BJ (cell line): ENCODE measurements at places on chromosomes 12 and 14.

- DNase-seq, result no peak
Observed at GRCh38 chr12:7130701-7131501, 730 bp downstream of the CLSTN3 start.

GRCh38 chr12:28689398-28690175 lies 459.5 kb upstream of the FAR2 start:
- DNase-seq, result no peak

DNA sequence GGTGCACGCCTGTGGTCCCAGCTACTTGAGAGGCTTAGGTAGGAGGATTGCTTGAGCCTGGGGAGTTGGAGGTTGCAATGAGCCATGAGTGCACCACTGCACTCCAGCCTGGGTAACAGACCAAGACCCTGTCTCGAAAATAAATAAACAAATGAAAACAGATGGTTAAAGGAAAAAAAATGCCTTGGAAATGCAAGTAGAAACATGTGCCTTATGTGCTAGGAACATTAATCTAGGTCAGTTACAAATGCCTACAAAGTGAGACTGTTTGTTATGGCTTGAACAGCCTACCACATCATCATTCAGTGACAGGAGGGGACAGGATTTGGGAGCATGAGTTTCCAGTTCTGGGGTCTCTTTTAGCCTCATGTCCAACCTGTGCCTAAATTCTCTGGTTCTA lies 52.4 kb upstream of the BCAT1 start:
- DNase-seq, result no peak

- no peak for DNase-seq
Observed at GRCh38 chr12:100024974-100025555, 40.3 kb upstream of the ANKS1B start.

DNA sequence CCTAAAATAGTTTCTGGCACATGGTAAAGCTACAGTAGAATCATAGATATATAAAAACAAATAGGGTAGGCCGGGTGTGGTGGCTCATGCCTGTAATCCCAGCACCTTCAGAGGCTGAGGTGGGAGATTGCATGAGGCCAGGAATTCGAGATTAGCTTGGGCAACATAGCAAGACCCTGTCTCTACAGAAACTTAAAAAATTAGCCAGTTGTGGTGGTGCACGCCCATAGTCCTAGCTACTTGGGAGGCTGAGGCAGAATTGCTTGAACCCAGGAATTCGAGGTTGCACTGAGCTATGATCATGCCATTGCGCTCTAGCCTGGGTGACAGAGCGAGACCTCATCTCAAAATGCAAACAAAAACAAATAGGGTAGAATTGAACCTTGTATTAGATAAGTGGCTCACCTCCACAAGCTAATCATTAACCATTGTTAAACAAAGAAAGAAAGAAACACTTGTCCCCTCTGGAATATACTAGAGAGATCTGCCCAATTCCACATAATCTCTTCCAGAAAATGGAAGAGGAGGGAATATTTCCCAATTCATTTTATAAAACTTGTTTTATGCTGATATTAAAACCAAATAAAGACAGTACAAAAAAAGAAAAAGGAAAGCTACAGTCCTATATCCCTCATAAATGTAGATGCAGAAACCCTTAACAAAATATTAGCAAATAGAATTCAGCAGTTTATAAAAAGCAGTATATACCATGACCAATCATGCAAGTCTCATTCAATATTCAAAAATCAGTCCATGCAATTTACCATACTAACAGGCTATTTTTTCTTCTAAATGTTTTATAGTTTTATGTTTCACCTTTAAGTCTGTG lies 22.7 kb upstream of the DHRS2 start:
- DNase-seq, result no peak

DNA sequence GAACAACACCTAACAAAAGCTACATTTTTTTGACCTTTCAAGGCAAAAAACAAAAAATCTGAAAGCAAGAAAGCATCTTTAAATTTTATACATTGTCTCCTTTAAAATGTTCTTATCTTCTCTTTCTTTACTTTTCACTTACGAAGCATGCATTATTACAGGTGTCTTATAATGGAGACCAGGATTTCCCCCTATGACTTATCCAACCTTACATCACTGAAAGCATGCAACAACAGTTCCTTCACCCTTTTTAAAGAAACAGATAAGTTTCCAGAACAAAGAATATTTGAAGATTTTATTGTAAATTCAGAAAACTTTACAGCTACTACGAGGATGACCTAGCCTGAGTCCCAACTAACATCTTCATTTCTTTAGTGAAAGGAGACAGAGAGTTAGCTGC lies 277.2 kb downstream of the AKAP6 start:
- no peak for DNase-seq

GRCh38 chr12:40561395-40561966 lies 130.8 kb upstream of the CNTN1 start:
- no peak for DNase-seq

- no peak for DNase-seq
Observed at GRCh38 chr12:14948672-14949071, 10.3 kb upstream of the ERP27 start.

DNA sequence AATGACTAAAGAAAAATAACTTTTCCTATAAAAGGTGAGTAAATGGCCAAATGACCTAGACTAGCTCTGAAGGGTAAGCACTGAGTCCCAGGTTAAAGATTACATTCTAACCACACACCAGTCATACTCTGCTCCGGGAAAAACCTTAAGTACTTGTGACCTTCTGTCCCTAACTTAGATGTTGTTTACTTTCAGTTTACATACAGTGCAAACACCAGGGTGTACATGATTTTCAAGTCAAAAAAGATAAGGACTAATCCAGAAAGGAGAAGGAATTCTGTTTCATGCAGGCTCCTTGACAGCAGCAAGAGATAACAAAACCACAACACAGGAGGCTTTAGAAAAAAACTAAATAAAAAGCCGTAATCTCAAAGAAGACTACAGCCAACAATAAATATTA lies 174.2 kb downstream of the PPM1H start:
- no peak for DNase-seq

DNA sequence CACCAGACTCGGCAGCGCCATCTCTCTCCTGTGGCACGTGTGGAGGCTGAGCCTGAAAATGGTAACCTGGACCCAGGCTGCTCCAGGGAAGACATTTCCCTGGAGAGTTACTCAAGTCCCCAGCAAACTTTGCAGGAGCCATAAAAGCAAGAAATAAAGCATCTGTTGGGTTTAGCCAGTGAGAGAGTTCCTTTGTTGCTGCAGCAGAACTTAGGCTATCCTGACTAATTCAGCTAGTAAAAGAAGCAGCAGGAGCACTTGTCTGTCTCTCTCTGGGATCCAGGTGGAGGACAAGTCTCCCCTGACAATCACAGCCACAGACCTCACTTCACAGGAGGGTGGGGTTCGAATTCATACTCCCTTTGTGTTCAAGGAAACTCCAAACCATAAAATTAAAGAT lies 79.2 kb upstream of the DIO3 start:
- DNase-seq, result no peak

DNA sequence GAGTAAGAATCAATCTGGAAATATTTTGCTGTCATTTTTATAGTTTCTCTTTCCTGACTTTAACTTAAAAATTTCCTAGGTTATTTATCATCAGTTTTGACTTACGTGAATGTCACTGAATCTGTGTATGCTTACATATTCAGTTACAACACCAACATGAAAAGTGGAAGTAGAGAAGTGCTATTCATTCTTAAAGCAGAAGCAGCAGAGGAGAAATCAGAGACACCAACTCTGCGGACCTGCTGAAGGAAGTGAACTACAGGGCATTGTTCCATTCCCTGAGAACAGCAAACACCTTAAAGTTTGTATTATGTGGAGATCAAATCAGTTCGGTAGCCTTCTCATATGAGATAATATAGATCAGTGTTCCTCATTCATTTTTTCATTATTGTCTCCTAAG lies 34.1 kb downstream of the RAD51B start:
- DNase-seq, result no peak

DNA sequence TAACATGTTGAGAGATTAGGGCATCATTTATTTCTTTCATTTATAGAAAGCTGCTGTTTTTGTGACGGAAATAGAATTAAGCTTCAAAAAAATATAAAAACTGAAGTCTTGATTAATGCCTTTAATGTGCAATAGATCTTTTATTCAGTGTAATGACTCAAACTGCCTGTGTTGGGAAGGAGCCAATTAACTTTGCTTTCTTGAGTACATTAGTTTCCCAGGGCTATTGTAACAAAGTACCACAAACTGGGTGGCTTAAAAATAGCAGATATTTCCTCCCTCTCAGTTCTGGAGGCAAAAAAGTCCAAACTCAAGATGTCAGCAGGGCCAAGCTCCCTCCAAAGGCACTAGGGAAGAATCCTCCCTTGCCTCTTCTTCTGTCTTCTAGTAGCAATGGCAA lies 36.6 kb downstream of the EID3 start:
- DNase-seq, result no peak

GRCh38 chr14:64562436-64562835 lies 12.7 kb downstream of the PPP1R36 start:
- no peak for DNase-seq
